ENCODE measurements at places on chromosomes 12 and 14. TPM values are rescaled to one million over a fixed set of nuclear protein-coding genes. Genes with fewer than 3 reads are reported as not detected.

Gene ANGEL1
- 14.9 TPM for total RNA-seq

Gene PCED1B
- 1.9 TPM for total RNA-seq

Gene LYZ
- total RNA-seq = 23.1 TPM

Gene KLRD1
- total RNA-seq = 2.4 TPM

Gene PLBD1
- total RNA-seq = 22.0 TPM

All from left cardiac atrium (tissue), 4 donors.